ENCODE measurements at places on chromosomes 16 and 17. TPM values are rescaled to one million over a fixed set of nuclear protein-coding genes. Genes with fewer than 3 reads are reported as not detected.

Gene PLXDC1
- total RNA-seq = not detected

Gene C17orf113
- total RNA-seq = 1.6 TPM

Gene COX11
- 30.1 TPM for total RNA-seq

Gene CA10
- 0.26 TPM for total RNA-seq

Gene FAM171A2
- 2.9 TPM for total RNA-seq

Gene ANKRD40CL
- total RNA-seq = not detected

Gene C17orf50
- total RNA-seq = not detected

Gene CDK5R1
- total RNA-seq = 1.0 TPM

Gene C16orf89
- 17.1 TPM for total RNA-seq

Gene NOS2
- total RNA-seq = 0.33 TPM

All from body of pancreas (tissue), 4 donors.